SK-N-SH treated with all-trans-retinoic acid at 6 μM for 48 hours (cell line): ENCODE measurements at places on chromosomes 6 and 20.

DNA sequence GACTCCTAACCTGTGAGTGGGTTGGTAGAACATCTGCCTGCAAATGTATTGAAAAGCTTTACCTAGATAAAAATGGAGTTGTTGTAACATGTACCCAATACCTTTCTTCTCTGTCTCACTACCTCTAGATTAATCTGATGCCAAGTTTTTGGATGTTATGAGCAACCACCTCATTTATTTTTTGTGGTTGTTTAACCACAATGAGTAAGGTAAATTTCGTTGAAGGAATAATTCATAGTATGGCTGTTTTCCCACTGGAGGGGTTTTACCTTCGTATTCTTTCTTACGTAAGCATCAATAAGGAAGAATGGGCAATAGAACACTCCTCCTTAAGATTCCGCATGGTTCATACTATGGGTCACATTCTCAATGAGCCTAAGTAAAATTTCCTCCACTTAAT is 165.4 kb downstream of the CDH26 start:
- no peak for ATAC-seq

- no peak for ATAC-seq
These were observed 384.4 kb upstream of the RNF217 start for GRCh38 chr6:124577734-124578281.

DNA sequence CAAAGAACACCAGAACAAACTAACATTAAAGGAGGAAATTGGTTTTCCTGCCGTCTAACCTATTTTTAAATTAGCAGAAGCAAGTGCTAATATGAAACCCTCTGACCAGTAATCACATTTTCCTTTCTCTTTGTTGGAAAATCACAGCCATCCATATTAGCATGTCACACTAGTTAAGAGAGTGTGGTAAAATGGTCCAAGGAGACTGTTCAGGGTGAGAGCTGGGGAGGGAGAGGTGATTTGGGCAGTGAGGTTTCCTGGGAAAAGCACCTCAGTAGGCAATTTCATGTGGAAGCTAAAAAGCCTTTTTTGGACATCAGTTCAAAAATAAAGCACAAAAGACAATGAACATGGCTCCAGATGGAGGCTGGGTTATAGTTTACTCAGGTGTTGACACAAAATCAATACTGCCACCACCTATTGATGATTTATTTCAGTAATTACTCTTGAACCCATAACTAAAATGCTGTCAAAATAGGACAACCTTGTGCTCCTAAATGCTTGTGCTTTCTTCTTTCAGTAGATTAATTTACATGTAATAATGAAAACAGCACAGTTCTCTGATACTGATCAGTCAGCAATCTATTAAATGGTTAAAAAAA is 333.2 kb downstream of the SAMD5 start:
- ATAC-seq, result no peak

GRCh38 chr20:35648836-35649235 is 15.9 kb downstream of the CPNE1 start:
- no peak for ATAC-seq

DNA sequence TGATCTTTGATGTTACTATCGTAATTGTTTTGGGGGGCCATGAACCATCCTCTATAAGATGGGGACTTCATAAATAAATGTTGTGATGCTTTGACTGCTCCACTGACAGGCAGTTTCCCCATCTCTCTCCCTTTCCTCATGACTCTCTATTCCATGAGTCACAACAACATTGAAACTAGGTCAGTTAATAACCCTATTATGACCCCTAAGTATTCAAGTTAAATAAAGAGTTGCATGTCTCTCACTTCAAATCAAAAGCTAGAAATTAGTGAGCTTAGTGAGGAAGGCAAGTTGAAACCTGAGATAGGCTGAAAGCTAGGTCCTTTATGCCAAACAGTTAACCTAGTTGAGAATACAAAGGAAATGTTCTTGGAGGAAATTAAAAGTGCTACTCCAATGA is 491.0 kb downstream of the HAO1 start:
- ATAC-seq, result no peak

DNA sequence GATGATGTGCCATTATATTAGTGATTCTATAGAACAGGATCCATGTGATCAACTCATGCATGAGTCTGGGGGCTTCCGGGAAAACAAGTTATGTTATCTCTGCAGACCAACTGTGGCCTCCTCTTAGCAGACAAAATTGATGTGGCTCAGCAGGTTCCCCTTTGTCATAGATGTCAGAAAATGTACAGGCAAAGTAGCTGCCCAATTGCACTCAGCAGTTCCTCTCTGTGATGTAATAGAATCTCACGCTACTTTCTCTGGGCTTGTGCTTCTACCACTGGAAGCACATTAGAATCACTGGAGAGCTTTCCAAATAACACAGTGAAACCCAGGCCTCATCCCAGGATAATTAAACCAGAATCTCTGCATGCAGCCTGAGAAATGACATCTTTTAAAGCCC is 253.1 kb downstream of the SLC24A3 start:
- no peak for ATAC-seq

DNA sequence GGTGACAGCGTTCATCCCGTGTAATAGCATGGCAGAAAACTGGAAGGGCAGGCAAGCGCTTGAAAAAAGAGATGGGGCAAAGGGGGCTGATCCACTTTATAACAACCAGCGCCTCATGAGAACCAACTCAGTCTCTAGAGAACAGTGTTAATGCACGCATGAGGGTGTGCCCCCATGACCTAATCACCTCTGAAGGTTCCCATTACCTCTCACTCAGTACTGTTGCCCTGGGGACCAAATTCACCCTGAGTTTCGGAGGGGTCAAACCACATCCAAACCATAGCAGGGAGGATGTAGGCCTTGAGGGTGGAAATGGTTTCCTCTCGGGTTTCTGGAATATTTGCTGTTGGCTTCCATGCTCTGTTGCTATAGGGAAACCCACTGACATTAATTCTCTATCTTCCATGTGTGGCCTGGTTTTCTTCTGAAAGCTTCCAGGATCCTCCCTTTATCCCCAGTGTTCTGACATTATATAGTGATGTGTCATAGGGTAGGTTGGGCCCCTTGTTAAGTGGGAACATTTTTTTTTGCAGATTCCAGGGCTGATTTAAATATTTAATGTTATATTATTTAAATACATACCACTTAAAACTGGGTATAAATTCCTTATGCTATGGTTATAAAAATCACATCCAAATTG is 65.2 kb downstream of the PPP1R14C start:
- no peak for ATAC-seq

GRCh38 chr6:41814629-41815028 is 27.1 kb downstream of the TOMM6 start:
- ATAC-seq, result no peak

DNA sequence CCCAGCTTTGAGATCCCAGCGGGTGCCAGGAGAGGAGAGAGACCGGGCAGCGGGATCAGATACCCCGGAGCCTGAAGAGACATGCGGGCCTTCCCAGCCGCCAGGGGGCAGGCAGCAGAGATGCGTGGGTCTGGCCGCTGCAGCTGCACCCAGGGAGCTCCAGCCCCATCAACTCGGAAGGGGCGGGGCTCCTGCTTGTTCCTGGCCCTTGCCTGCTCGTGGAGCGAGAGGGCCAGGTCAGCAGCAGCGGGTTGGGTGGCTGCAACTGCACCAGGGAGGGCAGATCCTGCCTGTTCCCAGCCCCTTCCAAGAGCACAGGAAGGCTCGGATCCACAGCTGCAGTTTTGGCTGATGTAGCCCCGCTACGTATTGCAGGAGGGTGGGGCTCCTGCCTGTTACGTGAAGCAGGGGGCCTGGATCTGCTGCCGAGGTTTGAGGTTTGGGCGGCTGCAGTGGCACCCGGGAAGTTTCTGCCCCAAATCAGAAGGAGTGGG is 532.8 kb downstream of the RFPL4B start:
- ATAC-seq, result no peak

DNA sequence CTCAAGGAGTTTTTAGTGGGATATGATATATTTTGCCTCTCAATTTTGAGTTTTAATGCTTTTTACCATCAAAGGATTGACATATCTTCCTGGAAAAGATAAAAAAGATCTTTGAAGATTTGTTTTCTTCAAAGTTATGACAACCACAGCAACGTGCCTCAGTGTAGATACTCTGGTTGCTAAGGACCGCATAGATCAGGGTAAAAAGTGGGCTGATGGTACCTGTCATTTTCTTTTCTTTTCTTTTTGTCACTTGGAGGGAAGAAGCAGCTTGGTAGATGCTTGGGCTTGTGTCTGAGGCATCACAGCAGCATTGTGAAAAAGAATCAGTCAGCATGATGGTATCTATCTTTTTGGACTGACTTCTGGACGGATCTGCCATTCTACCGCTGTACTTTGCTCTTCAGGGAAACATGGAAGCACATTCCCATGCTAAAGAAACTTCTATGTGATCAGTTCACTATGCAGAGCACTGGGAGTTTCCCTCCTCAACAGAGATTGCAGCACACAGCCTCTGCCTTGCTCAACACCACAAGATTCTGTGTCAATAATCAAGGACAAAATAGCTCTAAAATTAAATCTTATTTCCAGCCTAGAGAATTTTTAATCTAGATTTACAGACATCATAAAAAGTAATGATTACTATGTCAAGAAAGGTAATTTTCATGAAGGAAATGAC is 54.8 kb upstream of the SGK1 start:
- 0 out of 3 replicates have a peak, but pooled peaks have one; percentile 18 for ATAC-seq

DNA sequence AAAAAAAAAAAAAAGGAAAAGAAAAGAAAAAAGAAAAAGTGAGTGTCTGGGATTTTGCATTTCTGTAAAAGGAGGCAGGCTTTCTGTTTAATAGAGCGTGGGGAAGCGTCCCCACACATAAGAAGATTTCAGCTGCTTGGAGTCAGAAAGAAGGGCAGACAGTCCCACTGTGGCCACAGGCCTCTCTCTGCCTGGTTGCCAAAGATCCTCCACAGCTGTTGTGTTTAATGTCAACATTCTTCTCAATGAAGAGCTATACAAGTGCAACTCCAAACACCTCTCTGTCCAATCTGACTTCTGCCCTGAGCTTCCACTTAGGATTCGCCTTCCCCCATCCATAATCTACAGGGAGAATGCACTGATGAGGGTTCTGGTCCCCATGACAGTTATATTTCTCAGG is 64.3 kb upstream of the MLN start:
- ATAC-seq, result no peak

- peak; percentile 51 for ATAC-seq
These were observed 807 bp downstream of the SNHG17 start for GRCh38 chr20:38434301-38434741.

DNA sequence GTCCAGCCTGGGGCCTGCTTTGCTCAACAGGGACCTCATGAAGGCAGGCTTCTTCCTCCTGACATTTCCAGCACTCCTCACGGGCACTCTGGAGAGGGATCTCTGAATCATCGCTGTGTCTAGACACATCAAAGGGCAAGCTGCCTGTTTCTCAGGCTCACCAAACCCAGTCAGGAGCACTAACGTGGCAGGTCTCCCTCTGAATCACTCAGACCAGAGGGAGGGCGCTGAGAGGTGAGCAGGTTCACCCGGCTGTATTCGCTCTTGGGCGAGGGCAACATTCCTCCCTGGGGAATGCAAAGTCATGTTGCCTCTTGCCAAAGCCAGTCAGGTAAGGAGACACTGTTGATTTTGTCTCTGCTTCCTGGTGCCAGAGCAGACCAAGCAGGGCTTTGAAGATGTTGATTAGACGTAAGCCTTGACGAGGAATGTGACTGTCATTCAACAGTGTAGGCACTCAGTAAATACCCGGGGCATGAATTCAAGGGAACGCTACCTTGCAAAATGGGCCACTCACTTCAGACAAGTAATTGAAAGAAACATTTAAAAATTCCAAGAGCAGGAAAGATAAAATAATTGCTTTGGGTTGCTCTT is 50.1 kb downstream of the CYP24A1 start:
- ATAC-seq, result peak; percentile 86

GRCh38 chr6:135258970-135259369 is 77.9 kb downstream of the MYB start:
- ATAC-seq, result no peak

GRCh38 chr6:51025082-51025777 is 206.6 kb downstream of the TFAP2B start:
- no peak for ATAC-seq

DNA sequence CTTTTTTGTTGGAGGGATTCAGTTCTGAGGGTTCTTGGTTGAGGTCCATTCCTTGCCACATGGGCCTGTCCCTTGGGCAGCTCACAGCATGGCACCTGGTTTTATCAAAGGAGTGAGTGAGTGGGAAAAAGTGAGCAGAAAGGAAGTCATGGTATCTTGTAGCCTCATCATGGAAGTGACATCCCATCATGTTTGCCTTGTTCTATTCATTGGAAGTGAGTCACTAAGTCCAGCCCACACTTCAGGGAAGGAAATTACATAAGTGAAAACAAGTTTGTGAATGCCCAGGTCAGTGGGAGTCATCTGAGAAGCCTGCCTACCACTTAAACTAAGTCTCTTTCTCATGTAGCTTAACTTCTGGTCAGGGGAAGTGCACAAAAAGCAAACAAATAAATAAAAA is 32.8 kb upstream of the ZNFX1 start:
- no peak for ATAC-seq

DNA sequence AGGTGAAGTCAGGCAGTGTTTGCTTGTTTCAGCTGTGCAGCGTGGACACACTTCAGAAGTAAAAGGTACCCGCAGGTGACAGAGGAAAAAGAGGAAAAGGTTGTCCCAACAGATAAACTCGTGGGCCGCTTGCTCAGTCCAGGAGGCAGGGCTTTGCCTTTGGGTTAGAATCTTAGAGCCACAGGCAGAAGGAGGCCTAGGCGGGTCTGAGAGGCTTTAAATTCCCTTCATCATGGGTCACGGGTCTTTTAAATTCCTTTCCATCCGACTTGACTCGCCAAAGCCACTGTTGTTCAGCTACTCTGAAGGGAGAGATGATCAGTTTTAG is 48.2 kb downstream of the AGPAT4 start:
- no peak for ATAC-seq

DNA sequence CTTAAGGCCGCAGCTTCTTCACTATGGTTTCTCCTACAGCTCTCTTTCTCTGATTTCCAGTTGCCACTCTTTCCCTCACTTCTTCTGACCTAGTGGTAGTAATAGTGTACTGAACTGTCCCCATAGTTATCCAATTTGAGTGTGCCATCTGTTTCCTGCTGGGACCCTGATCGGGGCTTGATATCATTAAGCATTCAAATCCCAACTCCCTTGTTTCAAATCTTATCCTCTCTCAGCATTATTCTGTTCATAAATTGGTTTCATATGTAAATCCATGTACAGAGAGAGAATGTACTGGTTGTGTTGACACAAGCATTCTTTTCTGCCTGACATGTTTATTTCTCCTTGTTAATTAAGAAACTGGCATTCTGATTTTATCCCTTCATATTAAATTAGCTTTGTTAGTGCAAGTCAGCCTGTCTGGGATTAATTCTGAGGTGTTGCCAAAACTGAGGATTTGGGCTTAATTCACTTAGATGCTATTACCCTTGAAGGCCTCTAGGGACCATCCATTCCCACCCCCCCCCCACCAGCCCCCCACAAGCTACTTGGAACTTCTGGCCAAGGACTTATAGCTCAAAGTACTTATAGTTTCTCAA is 84.6 kb upstream of the PROKR2 start:
- ATAC-seq, result no peak

GRCh38 chr6:123805921-123806320 is 2.3 kb downstream of the NKAIN2 start:
- no peak for ATAC-seq

DNA sequence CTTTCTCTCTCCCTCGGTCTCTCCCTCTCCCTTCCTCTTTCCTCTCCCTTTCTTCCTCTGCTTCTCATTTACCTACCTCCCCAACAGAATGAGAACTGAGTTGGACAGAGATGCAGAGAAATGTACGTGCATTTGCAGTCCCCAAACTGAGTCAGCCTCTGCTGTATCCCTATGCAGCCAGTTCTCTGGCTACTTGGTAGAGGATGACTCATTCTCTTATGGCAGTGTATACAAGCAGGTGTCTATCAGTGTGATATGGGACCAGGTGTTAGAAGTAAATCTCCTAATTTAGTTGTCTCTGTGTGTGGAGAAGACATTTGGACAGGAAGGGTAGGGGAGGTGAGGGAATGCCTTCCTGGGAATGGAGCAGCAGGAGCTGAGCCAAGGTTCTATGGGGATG is 470.8 kb downstream of the CD109 start:
- no peak for ATAC-seq
